Tibial nerve (tissue), 4 donors: ENCODE measurements at places on chromosomes 6 and 20. TPM values are rescaled to one million over a fixed set of nuclear protein-coding genes. Genes with fewer than 3 reads are reported as not detected.

GRCh38 chr6:25875563-25875905, 1.5 kb upstream of the SLC17A3 start:
- H3K27ac ChIP-seq: no peak overlapping the region
- H3K27me3 ChIP-seq: peaks cover 4% of the 10 kb centered on the region
- H3K4me3 ChIP-seq: no peak overlapping the region
- no peak for DNase-seq
- H3K36me3 ChIP-seq: no peaks in the 10 kb centered on the region

DNA sequence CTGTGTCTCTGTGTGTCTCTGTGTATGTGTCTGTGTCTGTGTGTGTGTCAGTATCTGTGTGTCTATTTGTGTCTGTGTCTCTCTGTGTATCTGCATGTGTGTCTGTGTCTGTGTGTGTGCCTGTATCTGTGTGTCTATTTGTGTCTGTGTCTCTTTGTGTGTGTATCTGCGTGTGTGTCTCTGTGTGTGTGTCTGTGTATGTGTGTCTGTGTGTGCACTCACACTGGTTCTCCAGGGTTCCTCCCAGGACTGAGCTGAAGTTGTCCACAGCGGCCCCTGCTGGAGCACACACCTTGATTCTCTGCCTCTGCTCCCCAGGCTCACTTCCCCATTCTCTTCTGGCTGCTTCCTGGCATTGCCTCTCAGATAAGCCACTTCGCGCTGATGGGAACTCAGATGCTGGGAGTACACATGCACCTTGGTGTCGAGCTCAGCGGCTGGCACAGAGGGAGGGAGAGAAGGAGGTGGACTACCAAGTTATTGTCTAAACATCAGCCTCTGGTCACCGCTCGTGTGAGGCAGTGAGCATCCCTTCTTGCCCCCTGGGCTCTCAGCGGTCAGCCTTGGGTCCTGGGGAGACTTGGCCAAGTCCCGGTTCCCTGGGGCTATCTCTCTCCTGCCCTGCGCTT, 104.9 kb upstream of the NXT1 start:
- H3K27me3 ChIP-seq: no peaks in the 10 kb centered on the region
- H3K27ac ChIP-seq: no peak overlapping the region
- DNase-seq: peak; percentile 57
- H3K4me3 ChIP-seq: no peak overlapping the region
- H3K4me1 ChIP-seq: no peaks in the 10 kb centered on the region

DNA sequence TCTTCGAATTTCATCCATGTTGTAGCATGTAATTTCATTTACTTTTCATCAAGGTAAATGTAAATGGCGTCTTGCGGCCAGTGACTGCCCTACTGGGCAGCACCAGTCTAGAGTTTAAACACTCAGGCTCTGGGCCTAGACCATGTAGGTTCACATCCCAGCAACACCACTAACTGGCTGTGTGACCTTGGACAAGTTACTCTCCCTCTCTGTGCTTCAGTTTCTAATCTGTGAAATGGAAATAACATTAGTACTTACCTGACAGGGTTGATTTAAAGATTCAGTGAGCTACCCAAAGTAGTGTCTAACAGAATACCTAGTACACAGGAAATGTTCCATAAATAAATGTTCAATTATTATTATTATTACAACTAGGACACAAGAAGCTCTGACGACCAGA, 29.3 kb downstream of the PDRG1 start:
- H3K27ac ChIP-seq: no peak overlapping the region
- no peak overlapping the region for H3K4me3 ChIP-seq
- H3K36me3 ChIP-seq: no peaks in the 10 kb centered on the region

DNA sequence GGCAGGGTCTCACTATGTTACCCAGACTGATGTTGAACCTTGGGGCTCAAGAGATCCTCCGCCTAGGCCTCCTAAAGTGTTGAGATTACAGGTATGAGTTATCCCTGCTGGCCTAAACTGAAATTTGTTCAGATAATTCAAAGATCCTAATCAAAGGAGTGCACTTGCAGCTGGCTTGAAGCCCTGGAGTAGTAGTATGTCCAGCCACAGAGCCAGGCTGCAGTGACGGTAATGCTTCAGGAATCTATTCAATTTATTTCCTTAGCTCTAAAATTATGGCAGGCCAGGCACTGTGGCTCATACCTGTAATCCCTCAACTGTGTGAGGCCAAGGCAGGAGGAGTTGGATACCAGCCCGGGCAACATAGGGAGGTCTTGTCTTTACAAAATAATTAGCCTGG, 1.4 kb upstream of the DDX43 start:
- no peaks in the 10 kb centered on the region for H3K4me1 ChIP-seq
- H3K4me3 ChIP-seq: no peak overlapping the region
- H3K27me3 ChIP-seq: no peaks in the 10 kb centered on the region
- no peaks in the 10 kb centered on the region for H3K36me3 ChIP-seq

DNA sequence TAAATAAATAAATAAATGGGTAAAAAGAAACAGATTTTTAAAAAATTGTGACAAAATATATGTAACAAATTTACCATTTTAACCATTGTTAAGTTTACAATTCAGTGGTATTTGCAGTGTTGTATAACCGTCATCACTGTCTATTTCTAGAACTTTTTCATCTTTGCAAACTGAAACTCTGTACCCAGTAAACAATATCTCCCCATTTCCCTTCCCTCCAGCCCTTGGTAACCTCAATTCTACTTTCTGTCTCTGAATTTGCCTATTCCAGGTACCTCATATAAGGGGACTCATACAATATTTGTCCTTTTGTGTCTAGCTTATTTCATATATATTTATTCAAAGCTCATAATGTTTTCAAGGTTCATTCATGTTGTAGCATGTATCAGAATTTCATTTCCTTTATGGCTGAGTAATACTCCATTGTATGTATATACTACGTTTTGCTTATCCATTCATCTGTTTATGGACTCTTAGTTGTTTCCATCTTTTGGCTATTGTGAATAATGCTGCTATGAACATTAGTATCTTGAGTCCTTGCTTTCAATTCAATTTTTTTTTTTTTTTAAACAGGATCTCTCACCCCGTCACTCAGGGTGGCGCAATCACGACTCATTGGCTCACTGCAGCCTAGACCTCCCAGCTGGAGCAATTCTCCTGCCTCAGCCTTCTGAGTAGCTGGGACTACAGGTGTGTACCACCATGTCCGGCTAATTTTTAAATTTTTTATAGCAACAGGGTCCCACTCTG, 8.9 kb downstream of the MANBAL start:
- no peaks in the 10 kb centered on the region for H3K27me3 ChIP-seq
- DNase-seq: peak; percentile 10
- H3K27ac ChIP-seq: no peak overlapping the region

DNA sequence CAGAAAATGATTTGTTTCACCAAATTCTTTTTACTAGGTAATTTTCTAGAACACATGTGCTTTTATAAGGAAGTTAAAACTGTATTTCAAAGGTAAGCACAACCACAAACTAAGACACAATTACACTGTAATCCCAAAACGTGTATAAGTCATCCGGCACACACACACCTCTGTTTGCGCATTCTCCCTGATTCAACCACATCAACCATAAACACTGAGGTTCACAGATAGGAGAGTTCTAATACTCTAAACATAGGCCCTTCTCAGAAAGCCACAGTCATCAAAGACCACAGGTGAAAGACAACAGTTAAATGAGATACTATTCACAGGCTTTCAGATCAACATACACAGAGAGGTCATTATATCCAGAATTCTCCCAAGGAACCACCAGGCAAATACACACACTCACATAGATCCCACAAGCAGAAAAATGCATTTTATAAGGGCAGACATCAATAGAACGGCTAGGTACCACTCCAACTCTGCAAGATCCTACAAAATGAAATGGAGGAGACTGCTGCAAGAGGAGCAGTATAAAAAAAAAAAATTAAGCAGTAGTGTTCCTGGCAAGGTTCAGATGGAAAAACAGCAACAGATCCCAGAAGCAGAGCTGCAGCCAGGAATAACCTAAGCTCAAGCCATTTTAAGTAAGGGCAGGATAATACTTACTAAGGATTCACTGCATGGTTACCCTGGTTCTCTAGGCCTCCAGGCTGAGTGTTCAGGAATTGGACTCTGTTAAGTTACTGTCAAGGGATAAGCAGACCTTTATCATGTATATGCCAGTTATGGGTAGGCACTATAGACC, 6.6 kb upstream of the FBXO9 start:
- no peak overlapping the region for H3K4me3 ChIP-seq
- H3K36me3 ChIP-seq: no peaks in the 10 kb centered on the region
- H3K4me1 ChIP-seq: peaks cover 32% of the 10 kb centered on the region

DNA sequence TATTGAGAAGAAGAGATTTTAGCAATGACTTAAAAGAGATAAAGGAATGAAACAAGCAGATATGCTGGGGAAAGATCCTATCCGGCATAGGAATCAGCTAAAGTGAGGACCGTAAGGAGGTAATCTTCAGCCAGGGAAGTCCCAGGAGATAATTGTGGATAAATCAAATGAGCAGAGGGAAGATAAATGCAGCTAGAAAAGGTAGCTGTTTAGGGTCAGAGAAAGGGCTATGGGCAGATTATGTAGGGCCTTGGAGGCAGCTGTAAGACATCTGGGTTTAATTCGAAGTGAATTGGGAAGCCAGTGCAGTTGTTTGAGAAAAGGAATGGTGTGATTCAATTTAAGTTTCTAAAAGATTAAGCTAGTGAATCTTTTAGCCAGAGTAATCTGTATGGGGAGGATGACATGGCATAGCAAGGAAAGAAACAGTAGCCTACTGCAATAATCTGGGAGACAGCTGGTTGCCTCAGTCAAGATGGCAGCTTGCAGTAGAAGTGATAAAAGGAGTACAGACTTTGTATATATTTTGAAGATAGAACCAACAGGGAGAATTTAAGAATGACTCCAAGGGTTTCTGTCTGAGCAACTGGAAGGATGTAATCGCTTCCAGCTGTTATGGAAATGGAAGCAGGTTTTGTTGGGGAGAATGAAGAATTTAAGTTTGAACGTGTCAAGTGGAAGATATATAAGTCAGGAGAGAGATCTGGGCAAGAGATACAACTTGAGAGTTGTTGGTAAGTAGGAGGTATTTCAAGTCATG, 552.3 kb upstream of the FLRT3 start:
- H3K27ac ChIP-seq: no peak overlapping the region
- H3K4me1 ChIP-seq: no peaks in the 10 kb centered on the region
- no peaks in the 10 kb centered on the region for H3K36me3 ChIP-seq
- H3K4me3 ChIP-seq: no peak overlapping the region
- H3K27me3 ChIP-seq: no peaks in the 10 kb centered on the region

- no peak for DNase-seq
- H3K4me3 ChIP-seq: no peak overlapping the region
- H3K4me1 ChIP-seq: no peaks in the 10 kb centered on the region
- H3K27me3 ChIP-seq: no peaks in the 10 kb centered on the region
- H3K36me3 ChIP-seq: no peaks in the 10 kb centered on the region
Observed at GRCh38 chr20:20546402-20546801, 166.0 kb downstream of the RALGAPA2 start.

DNA sequence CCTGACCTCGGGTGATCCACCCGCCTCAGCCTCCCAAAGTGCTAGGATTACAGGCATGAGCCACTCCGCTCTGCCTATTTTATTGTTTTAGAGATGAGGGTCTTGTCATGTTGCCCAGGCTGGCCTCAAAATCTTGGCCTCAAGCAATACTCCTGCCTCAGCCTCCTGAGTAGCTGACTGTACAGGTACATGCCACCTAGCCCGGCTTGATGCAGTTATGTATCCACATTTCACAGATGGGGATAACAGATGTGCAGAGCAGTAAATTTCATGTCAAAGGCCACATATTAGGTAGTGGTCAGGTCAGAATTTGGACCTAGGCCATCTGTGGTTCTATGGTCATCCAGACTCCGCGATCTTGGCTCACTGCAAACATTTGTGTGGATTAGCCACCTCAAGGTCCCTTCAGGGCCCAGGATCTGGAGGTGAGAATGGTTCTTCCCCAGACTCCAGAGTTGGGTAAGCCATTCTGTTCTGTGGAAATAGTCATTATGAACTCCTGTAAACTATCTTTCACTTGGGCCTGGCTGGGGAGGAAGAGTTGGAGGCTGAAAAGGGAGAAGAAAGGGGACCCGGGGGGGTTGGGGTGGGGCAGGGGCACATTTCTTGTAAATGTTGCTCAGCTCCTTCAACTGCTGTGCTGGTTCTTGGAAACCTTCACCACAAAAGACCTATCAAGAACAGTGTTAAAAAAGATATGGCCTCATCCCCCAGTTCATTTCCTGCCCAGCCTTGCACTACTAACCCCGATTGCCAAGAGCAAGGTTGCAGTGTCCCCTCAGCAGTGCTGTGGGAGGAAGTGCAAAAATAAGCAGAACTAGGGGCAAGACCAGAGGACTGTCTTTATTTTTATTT, 13.0 kb downstream of the PIM1 start:
- H3K27ac ChIP-seq: no peak overlapping the region
- H3K27me3 ChIP-seq: no peaks in the 10 kb centered on the region
- H3K4me1 ChIP-seq: no peaks in the 10 kb centered on the region
- no peak overlapping the region for H3K4me3 ChIP-seq
- no peak for DNase-seq
- H3K36me3 ChIP-seq: no peaks in the 10 kb centered on the region

DNA sequence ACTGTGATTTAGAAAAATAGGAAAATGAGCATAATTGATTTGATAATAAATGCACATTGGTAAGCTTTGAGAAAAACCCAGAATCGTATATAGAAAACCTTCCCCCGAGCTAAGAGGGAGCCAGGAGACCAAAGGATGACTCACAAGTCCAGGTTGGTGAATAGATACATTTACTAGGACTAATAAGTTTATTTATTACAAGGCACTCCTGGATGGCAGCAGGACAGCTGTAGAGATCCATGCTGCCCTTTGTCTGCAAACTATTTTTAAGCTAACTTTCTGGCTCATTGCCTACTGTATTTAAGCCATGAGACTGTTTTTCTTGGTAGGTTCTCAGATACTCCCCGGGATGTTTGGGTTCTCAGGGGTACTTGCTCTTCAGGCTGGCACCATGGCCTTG, 13.4 kb downstream of the CASP8AP2 start:
- H3K36me3 ChIP-seq: peaks cover 30% of the 10 kb centered on the region
- no peak overlapping the region for H3K27ac ChIP-seq
- peaks cover 19% of the 10 kb centered on the region for H3K4me1 ChIP-seq
- no peak for DNase-seq
- H3K4me3 ChIP-seq: no peak overlapping the region
- H3K27me3 ChIP-seq: no peaks in the 10 kb centered on the region

- H3K27me3 ChIP-seq: peaks cover 22% of the 10 kb centered on the region
- H3K4me3 ChIP-seq: no peak overlapping the region
- no peak overlapping the region for H3K27ac ChIP-seq
- no peaks in the 10 kb centered on the region for H3K36me3 ChIP-seq
- no peak for DNase-seq
Observed at GRCh38 chr20:37922016-37922415, 19.1 kb downstream of the VSTM2L start.

DNA sequence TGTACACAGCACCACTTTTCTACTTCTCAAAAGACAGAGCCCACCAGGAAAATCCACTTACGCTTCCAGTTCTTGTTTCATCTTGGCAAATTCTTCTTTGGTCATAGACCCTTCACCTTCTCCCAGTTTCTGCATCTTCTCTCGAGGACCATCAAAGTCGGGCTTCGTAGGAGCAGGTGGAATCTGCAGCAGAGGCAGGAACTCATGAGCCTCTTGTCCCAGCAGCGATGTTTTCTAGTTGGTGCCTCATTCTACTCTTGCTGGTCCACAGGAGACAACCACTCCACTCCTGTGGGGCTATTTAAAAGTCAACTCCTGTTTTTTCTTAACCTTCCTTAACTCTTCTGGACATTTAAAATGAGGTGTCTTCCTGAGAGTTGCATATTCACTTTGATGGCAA, 14.7 kb downstream of the SNX5 start:
- no peak overlapping the region for H3K27ac ChIP-seq
- no peak overlapping the region for H3K4me3 ChIP-seq
- no peaks in the 10 kb centered on the region for H3K27me3 ChIP-seq
- no peaks in the 10 kb centered on the region for H3K4me1 ChIP-seq

SDHAF4 gene
- 13.6 TPM for total RNA-seq

COX7A2 gene
- total RNA-seq: 247 TPM

CD93 gene
- total RNA-seq: 85.1 TPM

CYB5R4 gene
- 11.7 TPM for total RNA-seq

BPIFB2 gene
- not detected for total RNA-seq

FRS3 gene
- total RNA-seq: 11.4 TPM
